ENCODE measurements at places on chromosomes 4 and X.

DNA sequence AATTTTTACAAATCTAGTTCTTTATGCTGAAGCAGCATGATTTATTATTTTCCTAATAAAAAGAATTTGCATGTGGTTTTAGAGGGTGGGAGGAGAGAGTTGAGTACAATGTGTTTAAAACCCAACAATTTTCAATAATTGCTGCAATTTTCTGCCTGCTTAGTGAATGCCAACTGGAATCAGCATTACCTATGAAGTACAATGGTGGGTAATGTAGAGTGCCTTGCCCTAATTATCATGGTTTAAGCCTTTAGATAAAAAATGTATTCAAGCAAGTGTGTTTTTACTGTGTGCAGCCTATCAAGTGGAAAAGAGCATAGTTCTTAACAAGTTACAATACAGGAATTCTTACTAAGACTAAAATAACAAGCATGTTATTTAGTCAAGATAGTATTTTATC, 77.9 kb upstream of the ANKRD50 start:
- DNase-seq = no peak

GRCh38 chr4:23135792-23136645, 443.3 kb downstream of the GBA3 start:
- DNase-seq = no peak

DNA sequence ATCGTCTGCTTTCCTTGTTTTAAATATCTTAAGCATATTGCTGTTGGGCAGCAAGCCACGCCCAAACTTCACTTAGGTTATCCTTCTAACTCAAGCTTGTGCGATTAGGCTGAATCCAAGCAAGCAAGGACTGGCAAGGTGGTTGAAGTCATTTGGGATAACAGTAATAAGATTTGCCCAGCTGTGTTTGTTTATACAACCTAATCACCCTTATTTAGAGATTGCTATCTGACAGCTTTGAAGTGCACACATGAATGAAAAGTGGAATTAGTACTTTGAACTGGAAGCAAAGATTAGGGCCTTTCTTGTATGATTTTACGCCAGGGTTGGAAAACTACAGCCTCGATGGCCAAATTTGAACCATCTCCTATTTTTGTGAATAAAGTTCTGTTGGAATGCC, 182.1 kb downstream of the ASB9 start:
- no peak for DNase-seq

DNA sequence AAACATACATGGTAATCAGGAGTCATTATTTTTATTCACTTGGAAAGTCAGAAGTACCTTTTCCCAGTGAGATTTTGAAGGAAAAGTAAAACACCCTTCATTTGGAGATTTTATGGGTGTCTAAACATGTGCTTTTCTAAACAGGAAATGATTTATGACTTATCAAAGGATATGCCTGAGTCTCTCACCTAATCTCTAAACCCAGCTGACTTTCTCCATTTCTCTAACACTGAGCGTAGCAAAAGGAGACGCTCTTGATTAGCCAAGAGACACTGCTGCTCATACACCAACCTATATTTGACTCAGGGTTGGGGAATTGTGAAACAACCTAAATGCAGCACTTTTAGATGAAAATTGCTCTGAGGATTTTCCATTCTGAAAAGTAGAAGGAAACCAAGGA, 468.5 kb upstream of the FTHL17 start:
- no peak for DNase-seq

- no peak for DNase-seq
Measured at GRCh38 chr4:120155287-120155686, 88.6 kb upstream of the MAD2L1 start.

DNA sequence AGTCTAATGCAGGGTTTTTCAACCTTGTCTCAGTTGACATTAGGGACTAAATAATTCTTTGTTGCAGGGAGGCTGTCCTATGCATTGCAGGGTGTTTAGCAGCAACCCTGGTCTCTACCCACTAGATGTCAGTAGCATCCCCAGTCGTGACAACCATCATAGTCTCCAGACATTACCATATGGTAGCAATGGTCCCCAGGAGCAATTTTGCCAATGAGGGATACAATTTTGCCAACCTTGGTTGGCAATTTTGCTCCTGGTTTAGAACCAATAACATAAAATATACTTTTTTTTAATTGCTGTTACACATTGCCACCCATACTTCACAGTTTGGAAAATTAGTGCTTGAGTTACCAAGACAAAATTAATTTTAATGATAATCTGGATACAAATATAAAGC, 6.0 kb downstream of the EREG start:
- DNase-seq = no peak

DNA sequence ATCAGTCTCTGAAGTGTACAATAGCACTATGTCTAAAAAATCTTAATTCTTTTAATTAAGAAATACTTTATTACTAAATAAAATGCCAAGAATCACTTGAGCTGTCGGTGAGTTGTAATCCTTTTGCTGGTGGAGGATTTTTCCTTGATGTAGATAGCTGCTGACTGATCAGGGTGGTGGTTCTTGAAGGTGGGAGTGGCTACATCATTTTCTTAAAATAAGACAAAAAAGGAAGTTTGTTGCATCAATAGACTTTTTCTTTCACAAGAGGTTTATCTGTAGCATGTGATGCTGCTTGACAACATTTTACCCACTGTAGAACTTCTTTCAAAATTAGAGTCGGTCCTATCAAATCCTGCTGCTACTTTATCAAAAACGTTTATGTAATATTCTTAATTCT, 68.8 kb upstream of the ZC4H2 start:
- DNase-seq = no peak

- no peak for DNase-seq
Measured at GRCh38 chr4:2141762-2142451, 82.8 kb downstream of the NAT8L start.

GRCh38 chr4:77014256-77014655, 61.5 kb downstream of the CCNI start:
- no peak for DNase-seq

DNA sequence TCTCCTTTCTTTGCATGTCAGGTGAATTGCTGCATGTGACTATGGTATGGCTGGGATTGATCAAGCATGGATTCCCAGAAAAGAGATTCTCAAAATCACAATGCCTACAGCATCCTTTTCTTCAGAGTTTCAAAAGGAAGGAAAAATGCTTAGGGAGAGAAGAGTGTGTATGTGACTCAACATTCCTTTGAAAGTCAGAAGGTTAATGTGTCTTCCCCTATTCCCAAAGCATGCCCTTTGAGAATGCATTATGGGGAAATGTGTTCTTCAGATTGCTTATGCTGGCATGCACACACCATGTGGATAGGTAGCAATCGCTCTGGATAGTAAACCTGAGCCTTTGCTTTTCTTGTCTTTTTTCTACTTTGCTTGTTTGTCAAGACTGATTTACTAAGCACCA, 78.5 kb downstream of the ELOVL6 start:
- DNase-seq = no peak

- peak; percentile 55 for DNase-seq
Measured at GRCh38 chr4:77156912-77157858, at the start of gene CCNG2. Gene CCNG2, plus strand, starts transcription at chr4:77157207. Its CDS starts 1,326 bp downstream, at chr4:77158533.

- DNase-seq = no peak
Measured at GRCh38 chrX:44784241-44784640, 59.6 kb upstream of the DUSP21 start.

DNA sequence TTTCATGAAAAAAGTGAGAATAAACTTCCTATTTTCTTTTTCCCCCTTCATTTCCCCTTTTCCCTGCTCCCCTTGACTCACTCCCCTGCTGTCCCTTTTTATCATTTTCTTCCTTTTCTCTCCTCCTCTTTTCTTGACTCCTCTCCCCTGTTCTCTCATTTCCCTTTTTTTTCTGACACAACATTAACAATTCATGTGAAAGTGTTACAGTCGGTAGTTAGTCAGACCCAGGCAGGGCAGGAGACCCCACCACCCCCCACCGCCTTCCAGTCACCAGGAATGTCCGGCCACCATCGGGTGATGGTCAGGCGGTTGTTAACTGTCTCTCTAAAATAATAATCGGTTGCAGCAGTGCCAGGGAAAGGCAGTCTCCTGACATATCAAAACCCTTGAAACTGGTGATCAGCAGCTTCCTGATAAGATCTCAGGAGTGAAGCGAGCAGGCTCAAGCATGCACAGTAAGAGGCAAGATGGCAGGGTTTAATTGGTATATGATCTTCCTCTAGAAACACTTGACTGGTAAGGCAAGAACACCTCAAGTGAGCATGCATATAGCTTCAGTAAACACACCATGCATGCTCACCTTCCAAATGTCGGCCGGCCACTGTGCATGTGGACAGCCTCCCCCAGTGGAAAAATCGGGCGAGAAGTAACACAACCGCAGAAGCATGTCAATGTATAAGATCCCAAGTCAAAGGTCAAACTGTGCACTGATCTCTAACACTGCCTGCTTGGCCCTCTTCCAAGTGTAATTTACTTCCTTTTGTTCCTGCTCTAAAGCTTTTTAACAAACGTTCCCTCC, 191.4 kb downstream of the NDST4 start:
- DNase-seq = no peak

DNA sequence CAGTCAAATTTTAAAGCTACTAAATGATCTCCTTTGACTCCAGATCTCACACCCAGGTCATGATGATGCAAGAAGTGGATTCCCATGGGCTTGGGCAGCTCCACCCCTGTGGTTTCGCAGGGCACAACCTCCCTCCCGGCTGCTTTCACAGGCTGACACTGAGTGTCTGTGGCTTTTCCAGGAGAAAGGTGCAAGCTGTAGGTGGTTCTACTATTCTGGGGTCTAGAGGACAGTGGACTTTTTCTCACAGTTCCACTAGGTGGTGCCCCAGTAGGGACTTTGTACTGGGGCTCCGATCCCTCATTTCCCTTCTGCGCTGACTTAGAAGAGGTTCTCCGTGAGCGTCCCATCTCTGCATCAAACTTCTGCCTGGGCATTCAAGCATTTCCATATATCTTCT, 845.2 kb downstream of the PCDH18 start:
- DNase-seq = no peak

- DNase-seq = no peak
Measured at GRCh38 chr4:55125763-55126541, 557 bp upstream of the KDR start.

GRCh38 chrX:130696542-130696941, 206.5 kb downstream of the ENOX2 start:
- DNase-seq = no peak

DNA sequence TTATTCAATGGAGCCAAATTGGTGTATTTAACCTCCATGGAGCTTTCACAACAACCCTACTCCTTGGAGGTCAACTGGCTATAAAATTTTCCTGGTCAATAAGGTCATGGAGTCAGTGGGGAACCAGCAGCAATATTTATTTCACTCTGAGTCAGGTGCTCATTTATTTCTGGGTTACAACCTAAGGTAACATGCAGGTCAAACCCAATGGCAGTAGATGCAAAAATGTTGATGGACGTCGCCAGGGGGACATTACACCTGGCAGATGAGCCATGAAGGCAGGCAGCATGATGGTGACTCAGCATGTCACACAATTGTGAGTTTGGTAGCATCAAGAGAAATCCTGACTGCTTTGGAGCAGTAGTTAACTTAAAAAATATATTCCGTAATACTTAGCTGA, 514.1 kb downstream of the IL15 start:
- DNase-seq = no peak

DNA sequence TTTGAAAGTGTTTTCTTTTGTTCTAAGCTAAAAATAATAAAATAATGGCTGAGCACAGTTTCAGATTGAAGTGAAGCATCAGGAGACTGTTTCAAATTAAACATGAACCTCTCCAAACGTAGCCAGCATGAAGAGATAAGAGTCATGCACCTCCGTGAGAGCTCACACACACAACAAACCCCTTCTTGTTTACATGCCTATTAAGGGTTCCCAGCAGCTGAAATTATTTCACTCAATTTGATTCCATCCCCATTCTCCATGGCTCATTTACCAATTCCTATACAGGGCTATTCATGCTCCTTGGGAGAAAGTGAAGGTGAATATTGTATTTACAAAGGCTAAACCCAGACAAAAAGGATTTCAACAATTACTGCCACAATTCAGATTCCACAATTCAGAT, 954.1 kb upstream of the INTU start:
- DNase-seq = no peak

DNA sequence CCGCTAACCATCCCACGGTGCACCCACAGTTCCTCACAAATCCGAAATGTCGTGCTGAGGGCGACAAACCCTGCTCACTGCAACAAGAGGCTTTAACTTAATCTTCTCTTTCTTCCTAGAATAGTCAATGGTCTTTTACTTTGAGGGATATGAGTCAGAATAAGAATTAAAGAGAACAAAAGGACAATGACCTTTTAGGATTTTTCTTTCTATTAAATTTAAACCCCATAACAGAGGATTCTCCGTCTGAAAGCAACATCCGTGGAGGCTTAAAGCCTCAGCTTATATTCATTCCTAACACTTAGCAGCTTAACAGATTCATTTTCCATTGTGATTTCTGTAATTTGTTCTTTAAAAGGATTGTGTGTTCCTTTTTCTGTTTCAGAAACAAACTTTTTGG, 44.9 kb upstream of the PUDP start:
- DNase-seq = no peak

GRCh38 chrX:29315931-29316330, 728.7 kb downstream of the IL1RAPL1 start:
- DNase-seq = no peak

DNA sequence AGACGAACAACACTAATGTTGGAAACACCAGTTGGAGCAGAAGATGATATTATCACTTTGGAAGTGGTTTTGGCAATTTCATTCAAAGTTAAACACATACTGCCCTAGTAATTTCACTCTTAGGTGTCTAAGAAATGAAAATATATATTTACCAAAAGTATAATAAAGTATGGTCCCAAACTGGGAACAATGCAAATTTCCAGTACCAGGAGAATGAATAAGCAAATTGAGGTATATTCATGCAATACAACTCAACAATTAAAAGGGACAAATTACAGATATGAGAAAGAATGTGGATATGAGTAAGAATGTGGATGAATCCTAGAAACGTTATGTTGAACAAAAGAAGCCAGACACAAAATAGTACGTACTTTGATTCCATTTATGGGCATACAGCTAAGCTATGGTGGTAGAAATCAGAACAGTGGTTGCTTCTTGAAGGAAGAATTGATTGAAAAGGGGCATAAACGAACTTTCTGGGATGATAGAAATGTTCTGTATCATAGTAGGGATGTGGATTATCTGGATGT, 10.0 kb downstream of the ELMOD2 start:
- no peak for DNase-seq

DNA sequence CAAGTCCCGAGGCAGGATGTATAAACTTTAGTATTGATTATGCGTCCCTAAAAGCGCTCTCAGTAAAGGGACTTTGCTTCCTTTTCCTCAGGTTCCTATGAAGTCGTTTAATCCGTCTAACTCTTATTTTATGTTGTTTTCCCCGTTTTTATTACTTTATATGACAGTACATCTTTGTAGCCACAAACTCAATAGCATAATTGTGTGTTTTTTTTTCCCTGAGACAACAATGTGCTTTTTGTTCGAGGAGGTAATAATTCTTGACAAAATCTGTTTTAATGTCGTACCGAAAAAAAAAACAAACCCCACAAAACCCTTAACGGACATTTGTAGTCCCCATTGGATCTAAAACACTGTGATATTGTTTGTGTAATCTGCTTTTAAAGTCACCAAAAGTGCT, 17.9 kb upstream of the PPP2R3B start:
- no peak for DNase-seq

All from stimulated activated CD4-positive, alpha-beta T cell treated with anti-CD3 and anti-CD28 coated beads, Interleukin-1b, Interleukin-23, amount 100 ng/mL, for 1 hour (primary cell).